ENCODE measurements at places on chromosomes 7 and 10.

DNA sequence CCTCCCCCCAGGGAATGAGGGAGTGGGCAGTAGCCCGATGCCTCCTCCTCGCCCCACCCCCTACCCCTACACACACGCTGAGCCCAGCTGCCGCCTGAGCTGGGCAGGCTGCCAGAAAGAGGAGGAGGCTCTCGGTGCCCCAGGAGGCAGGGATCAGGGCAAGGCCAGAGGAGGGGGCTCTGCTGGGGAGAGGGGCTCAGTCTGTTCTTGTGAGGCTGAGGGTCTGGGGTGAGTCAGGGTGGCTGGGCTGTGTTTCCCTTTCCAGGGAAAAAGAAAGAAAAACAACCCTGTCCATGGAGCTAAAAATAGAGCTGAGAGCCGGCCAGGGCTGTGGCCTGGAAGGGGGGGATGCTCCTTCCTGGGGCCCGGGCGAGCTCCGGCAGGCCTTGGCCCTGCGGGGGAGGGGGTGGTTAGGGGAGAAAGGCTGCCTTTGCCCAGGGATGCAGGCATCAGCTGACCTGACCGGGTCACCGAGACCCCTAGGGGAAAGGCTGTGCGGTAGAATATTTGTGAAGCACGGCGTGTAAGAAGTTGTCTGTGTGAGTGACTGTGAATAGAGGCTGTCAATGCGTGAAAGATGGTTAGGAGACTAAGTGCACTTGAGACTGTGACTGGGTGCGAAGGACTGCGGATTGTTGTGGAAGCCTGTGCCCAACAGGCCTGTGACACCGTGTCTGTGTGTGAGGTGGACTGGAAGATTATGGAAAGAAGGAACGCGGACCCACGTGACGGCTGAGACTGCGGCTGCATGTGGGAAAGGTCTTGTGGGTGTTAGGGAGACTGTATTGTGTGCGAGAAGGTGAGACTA is 1.2 kb upstream of the LZTS2 start:
- DNase-seq = peak; percentile 64

DNA sequence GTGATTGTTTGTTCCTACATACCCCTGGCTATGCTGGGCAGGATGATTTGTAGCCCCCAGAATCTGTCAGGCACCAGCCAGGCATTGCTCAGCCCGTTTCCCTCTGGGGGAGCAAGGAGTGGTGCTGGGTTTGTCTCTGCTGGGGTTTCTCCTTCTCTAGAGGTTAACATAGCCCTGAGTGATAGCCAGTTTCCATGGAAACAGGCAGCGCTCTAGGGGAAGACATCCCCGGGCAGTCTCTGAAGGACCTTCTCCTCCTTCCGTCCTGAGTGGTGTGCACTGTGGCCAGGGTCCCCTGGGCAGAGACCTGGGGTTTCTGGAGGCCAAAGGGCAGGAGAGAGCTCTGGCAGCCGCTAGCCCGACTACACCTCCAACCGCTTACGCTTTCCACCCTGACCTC is 50.6 kb upstream of the LRRC4 start:
- DNase-seq = no peak

DNA sequence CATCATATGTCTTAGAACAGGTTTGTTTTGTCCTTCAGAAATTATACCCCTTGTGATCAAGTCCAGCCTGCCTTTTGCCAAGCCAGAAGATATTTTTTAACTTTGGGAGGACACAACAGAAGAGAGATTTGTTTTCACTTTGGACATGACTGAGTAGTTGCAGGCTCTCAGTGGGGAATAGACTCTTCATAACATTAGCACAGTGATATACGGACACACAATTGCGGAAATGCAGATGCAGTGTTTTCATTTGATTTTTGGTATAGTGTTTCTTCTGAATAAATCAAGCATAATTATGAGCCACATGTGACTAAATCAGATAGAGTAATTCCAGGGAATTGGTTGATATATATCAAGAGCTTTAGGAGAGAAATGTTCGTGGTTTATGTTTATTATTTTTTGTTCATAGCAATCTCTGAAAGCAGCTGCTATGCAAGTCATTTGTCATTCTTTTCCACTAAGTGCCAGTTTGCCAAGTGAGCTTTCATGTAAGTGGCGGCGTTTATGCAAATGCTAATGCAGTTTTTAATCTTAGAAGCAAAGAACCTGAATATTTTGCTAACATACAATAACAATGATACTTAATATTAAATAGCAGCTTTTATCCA is 69.6 kb upstream of the HDAC9 start:
- DNase-seq = no peak

GRCh38 chr7:8356071-8356470 is 77.3 kb upstream of the NXPH1 start:
- no peak for DNase-seq

- DNase-seq = no peak
Measured at GRCh38 chr7:55110993-55111361, 92.2 kb downstream of the EGFR start.

GRCh38 chr7:121390617-121391016 is 5.5 kb downstream of the FAM3C start:
- DNase-seq = no peak

DNA sequence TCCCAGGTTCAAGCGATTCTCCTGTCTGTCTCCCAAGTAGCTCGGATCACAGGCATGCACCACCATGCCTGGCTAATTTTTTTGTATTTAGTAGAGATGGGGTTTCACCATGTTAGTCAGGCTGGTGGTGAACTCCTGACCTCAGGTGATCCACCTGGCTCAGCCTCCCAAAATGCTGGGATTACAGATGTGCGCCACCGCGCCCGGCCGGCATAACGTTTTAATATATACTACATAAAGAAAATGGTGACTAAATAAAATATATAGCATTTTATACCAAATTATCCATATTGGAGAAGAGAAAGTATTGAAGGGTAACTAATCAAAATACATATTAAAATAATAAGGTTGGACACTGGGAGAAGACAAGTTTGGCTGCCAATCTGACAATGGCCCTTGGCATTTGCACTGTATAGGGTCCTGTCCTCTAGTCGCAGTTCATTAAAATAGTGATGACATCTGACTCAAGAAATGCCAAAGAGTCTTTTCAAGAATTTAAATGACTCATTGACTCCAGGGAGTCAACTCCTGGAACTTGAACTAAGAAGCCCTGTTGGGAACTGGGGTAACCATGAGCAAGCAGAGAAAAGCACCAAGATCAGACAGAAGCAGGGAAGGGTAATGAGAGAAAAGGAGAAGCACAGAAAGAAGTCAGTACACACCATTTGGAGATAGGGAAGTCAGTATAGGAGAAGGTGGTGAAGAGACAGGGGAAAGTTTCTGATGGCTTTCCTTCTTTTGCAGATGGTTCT is 91.1 kb downstream of the CH25H start:
- DNase-seq = no peak

- no peak for DNase-seq
Measured at GRCh38 chr10:113073549-113074189, 123.6 kb downstream of the TCF7L2 start.

DNA sequence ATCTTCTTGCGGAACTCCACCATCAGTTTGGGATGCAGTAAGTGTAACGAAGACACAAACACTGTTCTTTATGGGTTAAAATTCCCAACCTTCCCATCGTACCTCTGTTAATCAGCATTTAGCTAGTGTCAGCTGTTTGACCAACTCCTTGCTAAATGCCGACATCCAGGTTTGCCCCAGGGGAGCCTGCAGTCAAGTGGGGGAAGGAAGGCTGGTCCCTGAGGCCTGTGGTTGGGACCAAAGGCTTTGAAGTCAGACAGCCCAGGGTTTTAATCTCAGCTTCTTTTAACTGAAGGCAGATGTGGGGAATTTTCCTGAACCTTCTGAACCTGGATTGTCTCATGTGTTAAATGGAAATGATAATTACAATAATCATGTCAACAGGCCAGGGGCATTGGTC is 443.7 kb downstream of the GLRX3 start:
- no peak for DNase-seq

GRCh38 chr7:20784388-20785156 is 2.1 kb downstream of the SP8 start:
- DNase-seq = no peak

DNA sequence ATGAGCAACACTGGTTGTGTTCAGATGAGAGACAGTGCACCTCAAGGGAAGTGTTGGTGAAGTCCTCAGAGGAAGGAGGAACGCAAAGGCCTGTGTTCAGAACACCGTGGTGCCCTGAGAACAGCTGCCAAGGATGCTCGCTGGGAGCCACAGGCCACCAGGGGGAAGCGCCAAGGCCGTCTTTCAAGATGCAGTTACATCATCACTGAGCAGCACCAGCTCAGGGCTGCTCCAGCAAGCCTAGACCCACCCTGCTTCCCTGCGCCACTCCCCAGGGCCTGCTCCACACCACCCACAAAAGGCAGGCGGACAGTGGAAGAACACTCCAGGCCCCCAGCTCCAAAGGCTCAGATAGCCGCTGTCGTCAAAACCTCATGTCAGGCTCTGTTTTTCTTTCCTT is 378.8 kb downstream of the DPP6 start:
- DNase-seq = no peak

DNA sequence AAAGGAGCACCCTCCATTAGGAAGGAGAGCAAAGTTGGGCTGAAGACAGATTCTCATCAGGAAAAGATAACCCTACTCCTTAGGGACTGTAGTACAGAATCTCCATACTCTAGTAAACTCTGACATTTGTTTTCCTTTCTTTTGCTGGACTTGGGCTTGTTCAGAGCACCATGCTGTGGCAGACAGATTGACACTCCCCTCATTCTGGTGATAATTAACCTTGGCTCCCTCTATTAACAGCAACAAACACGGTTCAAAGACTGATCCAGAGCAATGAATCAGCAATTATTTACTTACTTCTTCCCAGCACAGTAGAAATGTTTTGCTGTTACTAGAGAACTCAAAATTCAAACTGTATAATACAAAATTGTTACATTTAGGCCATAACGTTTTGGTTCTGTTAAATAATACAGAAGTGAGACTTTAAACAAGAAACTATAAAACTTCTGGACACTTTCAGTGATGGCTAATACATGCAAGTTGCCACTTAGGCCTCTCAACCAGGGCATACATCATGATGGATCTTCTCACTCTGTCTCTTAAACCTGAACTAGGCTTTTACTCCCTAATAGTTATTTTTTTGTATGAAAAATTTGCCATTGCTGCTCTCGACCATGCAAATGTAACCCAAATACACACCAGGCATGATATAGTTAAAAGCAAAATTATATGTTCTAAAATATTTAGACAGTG is 639.0 kb downstream of the IPMK start:
- no peak for DNase-seq

DNA sequence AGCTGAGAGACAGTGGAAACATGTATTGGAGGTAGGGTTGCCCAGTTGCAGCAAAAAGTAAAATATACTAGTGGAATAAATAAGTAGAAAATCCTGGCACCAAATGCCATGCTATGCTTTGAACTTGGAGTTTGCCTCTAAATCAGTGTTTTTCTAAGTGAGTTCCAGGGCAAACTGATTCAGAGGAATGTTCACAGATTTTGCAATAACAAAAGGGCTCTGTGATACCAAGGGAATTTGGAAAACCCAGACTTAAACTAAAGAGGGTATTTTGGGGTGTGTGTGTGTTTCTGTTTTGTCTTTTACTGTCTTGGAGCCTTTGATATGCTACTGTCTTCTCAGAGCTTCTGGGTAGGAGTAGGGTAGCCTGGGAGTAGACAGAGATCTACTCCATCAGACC is 39.9 kb downstream of the SLC26A4 start:
- no peak for DNase-seq

DNA sequence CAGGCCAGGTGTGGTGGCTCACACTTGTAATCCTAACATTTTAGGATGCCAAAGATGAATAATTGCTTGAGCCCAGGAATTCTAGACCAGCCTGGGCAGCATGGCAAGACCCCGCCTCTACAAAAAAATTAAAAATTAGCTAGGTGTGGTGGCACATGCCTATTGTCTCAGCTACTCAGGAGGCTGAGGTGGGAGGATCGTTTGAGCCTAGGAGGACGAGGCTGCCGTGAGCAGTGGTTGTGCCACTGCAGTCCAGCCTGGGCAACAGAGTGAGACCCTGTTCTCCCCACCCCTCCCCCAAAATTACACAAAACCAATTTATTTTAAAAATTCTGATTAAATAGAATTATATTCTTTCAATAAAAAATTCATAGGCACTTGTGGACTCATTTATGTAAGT is 39.0 kb downstream of the ABCB1 start:
- no peak for DNase-seq

DNA sequence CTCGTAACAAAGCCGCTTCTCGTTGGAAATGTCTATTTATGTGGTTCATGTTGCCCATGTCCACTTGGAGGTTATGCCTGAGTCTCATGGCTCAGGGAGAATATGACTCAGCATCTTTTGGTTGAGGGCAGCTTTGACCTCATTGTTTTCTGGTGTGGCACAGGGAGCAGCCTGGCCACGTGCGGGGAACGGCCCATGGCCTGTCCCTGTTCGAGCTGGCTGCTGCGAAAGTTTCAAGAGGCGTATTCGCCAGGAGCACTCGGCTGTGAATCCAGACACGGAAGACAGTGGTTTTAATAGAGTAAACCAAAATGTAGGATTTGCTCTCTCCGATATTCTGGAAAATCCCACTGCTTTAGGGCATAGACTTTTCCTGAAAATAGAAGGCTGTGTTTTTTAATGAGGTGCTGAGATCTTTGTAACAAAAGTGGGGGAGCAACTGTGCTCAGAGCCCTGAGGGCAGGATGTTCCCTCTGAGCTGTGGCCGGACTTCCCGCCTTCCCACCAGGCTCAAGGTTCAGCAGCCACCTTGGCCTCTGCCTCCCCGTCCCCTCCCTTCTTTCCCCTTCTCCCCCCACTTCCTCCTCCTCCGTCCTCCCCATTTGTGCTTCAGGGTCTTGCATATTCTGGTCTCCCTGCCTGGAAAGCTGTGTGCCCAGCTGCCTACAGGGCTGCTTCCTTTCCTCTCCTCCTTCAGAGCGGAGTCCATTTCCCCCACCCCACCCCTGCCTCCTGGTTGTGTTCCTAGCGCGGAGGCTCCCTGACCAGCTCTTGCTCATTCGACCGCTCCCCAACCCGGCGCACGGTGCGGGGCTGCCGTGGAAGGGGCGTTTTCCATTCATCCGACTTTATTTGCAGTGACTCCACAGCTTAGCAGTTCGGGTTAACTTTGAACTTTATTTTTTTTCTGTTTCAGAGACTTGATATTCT is 642.0 kb downstream of the SDK1 start:
- no peak for DNase-seq

GRCh38 chr7:81399471-81399870 is 370.4 kb downstream of the HGF start:
- DNase-seq = no peak

DNA sequence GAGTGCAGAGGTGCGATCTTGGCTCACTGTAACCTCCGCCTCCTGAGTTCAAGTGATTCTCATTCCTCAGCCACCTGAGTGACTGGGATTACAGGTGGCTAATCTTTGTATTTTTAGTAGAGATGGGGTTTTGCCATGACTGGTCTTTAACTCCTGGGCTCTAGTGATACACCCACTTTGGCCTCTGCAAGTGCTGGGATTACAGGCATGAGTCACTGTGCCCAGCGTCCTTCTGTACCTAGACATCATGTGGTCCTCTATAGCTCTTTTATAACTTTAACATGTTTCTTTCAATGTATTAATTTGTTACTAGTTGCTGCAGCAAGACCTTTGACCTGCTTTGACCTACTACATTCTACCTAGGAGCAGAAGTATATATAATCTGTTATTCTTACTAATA is 38.7 kb upstream of the BICC1 start:
- no peak for DNase-seq

- DNase-seq = no peak
Measured at GRCh38 chr10:4733843-4734224, 92.2 kb upstream of the AKR1E2 start.

All from KG1 (cell line).